Stimulated activated CD8-positive, alpha-beta memory T cell treated with anti-CD3 and anti-CD28 coated beads, Interleukin-4, amount 100 ng/mL, for 1 hour (primary cell): ENCODE measurements at places on chromosomes 1 and 21.

DNA sequence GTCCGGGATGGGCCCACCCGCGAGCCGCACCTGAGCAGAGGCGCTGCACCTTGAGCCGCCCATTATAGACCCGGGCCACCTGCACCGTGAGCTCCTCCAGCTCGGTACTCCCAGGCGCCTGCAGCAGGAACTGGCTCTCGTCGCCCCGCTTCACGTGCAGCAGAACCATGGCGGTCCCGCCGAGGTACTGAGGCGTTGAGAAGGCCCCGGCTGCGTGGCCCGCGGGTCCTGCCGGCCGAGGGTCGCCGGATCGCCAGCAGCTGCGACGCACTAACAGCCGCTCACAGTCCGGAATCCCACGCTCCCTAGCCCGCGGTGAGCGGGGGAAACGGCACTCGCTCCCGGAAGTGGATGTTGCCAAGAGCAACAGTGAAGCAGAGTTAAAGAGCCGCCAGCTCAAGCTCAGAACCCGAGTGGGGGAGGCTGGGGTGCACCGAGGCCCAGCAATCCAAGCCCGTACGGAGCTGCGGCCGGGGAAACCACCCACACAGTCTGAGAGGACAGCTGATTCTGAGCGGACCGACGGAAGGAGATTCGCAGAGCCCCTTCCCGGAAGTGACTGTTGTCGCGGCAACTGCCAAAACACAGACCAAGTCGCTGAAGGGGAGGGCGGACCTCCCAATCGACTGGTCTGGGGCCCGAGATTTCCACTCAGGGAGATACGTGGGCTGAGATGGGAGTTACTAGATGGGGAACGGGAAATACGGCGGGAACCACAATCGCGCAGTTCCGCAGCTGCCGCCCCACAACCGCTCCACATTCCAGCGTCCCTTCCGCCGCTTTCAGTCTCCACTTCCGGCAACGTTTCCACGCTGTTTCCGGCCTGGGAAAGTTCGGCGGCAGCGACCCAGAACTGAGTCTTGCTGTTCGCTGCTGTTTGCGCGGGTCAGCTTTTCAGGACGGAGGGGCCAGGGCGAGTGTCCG lies at the start of gene CFAP298:
TSS of gene CFAP298 (minus strand) at position 303 of the 924 bp plus-strand sequence. CDS start at position 169, 134 bp downstream.
- DNase-seq, result peak; percentile 70

DNA sequence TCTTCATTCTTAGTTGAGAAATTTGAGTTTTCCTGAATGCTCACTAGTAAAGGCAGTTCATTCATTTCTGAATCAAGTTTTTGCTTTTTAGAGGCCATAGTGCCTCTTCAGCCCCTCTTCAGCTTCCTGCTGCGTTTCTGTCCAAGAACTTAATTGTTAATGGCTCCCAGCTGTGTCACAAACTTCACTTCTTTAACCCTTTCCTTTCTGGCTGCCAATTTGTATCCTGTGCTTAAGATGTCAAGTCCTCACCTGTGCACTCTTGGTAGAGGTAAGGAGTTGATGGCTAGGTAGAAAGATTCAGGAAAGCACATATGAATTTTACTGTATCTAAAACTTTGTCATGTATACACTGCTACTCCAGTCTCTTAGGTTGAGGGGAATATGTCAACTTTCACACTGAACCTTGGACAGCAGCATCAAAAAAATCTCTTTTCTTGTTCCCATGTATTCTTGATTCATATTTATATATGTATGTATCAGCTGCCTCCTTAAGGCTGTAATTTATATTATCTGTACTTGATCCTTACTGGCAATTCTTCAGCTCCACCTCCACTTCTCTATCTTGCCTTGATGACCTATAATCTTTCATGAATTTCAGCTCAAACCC lies 612.8 kb downstream of the LMO4 start:
- no peak for DNase-seq

- DNase-seq, result no peak
Measured at GRCh38 chr1:153058826-153059784, 1.8 kb upstream of the SPRR2A start.

- DNase-seq, result no peak
Measured at GRCh38 chr1:2973601-2974593, 47.4 kb upstream of the ACTRT2 start.

GRCh38 chr1:7186382-7187111 lies 401.3 kb downstream of the CAMTA1 start:
- no peak for DNase-seq

GRCh38 chr1:5750186-5751162 lies 241.8 kb downstream of the NPHP4 start:
- no peak for DNase-seq

GRCh38 chr1:229131243-229132105 lies 139.4 kb upstream of the RAB4A start:
- DNase-seq, result no peak

- DNase-seq, result no peak
Measured at GRCh38 chr21:28215214-28215954, 777.3 kb downstream of the LTN1 start.

GRCh38 chr21:45721671-45722070 lies 78.1 kb downstream of the PCBP3 start:
- no peak for DNase-seq

DNA sequence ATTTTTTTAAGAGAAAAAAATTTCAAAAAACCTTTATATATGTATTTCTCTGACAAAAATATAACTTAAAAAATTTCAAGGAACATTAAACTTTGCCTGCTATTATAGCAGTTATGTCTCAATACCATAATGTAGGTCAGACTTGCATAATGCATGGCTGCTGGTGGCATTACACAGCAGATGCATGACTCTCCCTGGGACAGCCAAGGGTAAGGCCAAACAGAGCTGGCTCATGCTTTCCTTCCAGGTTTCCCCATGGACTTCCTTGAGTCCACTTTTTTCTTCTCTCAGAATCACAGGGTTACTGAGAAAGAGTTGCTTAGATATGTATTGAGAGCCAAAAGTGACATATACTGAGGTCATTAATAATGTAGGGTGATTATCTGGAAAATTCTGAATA lies 43.7 kb downstream of the RHOU start:
- no peak for DNase-seq

DNA sequence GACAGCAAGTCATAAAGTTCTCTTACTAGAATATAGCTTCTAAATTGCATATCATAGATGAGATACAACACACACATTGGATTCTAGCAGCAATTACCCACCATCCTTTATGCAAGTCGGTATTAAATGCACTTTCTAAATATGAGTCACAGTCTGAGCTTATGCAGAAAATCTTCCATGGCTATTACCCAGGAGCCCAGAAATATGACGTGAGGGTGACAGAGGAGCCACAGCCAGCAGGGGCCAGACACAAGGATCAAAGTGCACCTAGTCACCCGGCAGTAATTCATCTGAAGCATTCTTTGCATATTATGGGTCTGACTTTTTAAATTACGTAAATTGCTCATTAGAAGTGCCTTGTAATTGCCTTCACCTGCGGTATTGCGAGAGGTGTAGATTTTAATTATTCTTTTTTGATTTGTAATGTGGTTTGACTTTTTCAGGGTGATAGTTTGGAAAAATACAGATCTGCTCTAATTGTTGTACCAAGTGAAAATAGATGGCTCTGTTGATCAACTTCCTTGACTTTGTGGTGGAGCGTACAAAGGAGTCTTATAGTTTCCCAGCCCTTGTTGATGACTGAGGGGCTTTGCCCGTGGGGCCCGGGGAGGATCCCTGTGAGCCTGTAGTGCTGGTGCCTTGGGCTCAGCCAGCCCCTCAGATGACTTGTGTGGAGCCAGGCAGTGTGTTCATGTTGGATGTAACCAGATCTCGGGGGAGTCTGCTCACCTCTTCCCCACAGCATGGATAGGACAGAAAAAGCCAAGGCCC lies 470.0 kb upstream of the VAMP3 start:
- DNase-seq, result no peak

- DNase-seq, result no peak
Measured at GRCh38 chr1:220921971-220922635, 42.9 kb downstream of the HLX start.

DNA sequence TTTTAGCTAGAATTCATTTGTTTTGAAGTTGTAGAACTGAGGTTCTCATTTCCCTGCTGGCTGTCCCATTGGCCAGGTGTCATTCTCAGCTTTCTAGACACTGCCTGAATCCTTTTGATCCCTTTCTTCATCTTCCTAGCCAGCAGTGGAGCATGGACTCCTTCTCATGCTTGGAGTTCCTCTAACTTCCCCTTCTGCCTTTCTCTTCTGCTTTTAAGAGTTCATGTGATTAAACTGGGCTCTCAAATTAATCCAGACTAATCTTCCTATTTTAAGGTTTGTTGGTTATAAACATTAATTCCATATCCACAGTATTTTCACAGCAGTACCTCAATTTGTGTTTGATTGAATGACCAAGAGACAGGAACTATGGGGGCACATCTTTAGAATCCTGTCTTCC lies 52.3 kb downstream of the ADAMTS5 start:
- no peak for DNase-seq

DNA sequence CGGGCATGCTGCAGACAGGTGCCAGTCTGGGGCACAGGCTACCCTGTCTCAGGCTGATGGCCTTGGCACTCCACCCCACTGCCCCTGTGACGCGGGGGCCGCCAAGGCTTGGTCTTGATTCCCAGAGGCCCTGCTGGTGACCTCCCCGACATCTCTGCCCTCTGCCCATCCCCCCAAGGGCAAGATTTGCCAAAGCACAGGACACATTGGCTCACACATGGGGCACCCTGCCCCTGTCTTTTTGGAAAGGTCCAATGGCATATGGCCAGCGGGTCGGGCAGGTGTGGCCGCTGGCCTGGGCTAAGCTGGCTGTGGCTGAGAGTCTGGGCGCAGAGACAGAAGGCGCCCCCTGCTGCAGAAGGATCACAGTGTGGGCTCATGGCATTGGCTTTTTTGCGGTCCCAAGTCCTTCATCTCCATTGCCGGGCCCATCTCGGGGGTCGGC lies 4.6 kb downstream of the MIB2 start:
- DNase-seq, result no peak

DNA sequence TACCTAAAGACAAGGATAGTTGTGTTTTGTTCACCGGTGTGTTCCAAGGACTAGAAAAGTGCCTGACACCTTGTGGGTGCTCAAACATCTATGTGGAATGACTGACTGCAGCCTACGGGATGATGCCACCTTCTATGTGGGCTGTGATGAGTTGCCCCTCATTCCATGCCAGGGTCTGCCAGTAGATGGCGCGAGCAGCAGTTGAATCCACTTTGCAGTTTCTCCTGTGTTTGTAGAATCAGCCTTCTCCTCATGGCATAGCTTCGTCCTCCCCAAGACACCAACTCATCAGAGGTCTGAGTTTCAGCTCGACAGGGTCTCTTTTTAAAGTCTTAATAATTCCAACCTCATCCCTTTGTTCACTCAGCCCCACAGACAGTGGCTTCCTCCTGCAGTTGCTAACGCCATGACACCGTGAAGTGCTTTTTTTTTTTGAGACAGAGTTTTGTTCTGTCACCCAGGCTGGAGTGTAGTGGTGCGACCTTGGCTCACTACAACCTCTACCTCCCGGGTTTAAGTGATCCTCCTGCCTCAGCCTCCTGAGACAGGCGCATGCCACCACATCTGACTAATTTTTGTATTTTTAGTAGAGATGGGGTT lies 133.7 kb downstream of the CAPN8 start:
- DNase-seq, result peak; percentile 21

DNA sequence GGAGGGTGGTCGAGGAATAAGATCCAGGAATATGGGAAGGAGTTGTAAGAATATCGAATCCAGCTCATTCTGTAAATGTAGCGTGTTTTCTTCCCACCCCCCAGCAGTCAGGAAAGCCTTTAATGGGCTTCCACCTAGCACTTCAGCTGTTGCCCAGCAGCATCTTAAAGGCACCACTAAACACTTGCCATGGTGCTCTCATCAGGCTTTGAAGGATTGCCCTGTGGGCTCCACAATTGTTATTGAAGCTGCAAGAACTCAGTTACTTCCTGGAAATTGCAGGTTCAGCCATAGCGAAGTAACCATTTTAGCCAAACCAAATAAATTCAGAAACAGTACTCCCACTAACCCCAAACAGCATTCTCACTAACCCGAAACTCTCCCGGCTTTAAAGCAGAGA lies 511.2 kb downstream of the PLPP3 start:
- no peak for DNase-seq

DNA sequence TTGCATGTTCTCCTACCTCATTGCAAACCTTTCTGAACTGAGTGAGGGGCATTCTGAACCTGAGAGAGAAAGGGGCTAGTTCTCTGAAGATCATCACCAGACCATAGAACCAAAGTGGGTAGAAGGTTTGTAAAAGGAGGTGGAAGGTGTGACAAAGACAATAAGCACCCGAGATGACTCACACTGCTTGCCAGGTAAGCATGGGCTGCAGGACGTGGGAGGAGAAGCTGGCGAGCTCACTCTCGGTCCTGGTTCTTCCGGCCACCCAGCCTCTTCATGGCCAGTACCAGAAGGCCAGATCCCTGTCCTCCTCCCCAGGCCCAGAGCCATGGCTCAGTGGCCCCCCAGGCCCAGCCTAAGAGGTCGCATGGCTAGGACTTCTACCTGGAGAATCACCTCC lies 128.3 kb downstream of the TMEM53 start:
- DNase-seq, result no peak

DNA sequence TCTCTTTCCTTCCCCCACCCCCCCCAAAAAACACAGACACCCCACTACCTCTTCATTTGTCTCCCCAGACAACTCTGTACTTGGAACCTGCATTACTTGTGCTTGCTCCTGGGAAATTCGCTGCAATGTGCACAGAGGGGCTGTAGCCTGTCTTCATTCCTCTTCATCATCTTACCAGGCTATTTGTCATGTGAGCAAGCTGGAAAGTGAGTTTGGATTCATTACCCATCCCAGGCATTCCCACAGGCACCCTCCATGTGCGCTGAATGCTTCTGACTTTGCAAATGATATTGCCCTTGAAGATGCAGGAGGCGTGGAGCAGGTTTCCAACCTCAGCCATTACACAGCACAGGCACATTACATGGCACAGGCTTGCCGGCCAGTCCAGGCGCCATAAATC lies 494.9 kb downstream of the KIF26B start:
- DNase-seq, result no peak

DNA sequence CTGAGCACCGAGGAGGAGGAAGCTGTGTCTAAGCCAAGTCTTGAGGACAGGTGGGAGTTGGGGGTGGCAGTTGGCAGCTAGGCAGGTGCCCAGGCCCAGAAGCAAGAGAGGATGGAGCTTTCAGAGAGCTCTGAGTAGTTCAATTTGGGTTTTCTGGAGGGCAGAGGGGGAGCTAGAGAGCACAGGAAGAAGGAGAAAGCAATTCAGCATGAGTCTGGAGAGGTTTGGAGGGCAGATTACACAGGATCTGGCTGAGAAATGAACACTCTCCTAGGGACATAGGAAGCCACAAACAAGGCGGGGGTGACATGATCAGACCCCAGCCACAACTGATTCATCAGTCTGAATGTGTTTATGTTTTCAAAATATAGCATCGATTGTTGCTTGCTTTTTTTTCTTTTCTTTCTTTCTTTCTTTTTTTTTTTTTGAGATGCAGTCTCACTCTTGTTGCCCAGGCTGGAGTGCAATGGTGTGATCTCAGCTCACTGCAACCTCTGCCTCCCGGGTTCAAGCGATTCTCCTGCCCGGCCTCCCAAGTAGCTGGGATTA lies 23.8 kb downstream of the PTPRF start:
- no peak for DNase-seq

DNA sequence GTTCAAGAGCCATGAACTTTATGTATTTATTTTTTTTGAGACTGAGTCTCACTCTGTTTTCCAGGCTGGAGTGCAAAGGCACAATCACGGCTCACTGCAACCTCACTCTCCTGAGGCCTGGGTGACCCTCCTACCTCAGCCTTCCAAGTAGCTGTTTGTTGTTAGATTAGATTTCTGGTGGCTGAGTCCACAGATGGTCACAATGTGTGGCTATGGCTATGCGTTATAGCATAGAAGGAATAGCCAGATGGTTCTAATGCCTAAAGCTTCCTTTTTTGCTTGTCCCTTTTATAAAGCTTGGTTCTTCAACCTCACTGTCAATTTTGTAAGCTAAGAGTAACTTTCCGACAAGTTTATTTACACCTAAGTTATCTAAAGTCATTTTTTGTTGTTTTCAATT lies 62.3 kb upstream of the FMN2 start:
- no peak for DNase-seq

GRCh38 chr1:110237386-110238152 lies 27.5 kb downstream of the KCNC4 start:
- DNase-seq, result no peak
